GM12864 (cell line): ENCODE measurements at places on chromosomes 4 and X.

GRCh38 chrX:56284269-56284668 is 52.1 kb downstream of the KLF8 start:
- no peak for DNase-seq

DNA sequence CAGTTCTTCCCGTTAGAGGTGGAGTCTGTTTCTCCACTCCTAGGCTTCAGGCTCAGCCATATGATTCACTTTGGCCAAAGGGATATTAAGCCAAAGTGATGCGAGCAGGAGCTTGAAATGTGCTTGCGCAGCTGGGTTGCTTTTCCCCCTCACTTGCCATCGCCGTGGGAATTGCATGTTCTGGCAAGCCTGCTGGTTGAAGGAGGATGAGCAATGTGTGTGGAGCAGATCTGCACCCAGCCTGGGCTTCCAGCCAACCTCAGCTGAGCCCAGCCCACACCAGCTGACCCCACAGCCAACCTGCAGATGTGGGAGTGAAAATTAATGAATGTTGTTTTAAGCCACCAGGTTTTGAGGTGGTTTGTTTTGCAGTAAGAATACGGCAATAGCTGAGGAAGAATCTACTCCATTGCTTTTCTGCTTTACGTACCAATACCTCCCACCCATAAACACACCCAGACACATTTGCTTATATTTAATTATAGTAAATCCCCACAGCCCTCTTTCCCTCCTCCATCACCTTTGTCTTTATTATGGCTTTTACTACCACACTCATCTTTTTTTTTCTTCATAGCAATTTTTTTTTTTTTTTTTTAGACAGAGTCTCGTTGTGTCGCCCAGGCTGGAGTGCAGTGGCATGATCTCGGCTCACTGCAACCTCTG is 132.8 kb upstream of the FUNDC1 start:
- DNase-seq: no peak

DNA sequence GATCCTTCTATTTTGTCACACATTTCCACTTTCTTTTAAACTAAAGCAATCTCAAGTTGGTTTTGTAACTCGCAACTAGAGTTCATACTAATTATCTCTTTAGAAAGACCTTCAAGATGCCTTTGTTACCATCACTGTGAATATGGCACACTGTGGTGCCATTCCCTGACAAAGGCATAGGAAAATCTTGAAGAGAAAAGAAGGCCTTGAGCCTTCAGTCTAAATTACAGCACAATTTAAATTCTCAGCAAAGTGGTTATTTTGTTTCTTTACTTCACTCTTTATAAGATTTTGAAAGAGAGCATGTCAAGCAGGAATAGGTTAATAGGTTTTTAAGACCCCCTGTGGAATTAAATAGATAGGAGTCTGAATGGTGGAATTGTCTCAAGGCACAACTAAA is 89.0 kb upstream of the BANK1 start:
- no peak for DNase-seq

GRCh38 chrX:151153086-151153485 is 23.3 kb upstream of the GPR50 start:
- no peak for DNase-seq

DNA sequence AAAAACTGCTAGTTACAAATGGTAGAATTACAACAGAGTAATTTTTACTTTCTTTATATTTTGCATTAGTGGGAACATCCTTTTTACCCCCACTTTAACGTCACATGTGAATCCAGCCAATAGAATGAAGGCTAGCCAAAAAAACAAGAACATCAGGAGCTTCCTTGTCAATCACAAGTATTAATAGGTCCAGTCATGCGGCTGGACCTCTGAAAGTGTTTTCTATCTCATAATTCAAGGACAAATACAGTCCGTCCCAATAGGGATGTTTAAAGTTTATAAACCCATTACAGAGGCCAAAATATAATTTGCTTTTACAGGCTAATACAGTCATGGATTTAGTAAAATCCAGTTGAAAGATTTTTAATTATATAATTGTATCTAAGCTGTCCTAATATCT is 110.7 kb downstream of the APBB2 start:
- DNase-seq: no peak

DNA sequence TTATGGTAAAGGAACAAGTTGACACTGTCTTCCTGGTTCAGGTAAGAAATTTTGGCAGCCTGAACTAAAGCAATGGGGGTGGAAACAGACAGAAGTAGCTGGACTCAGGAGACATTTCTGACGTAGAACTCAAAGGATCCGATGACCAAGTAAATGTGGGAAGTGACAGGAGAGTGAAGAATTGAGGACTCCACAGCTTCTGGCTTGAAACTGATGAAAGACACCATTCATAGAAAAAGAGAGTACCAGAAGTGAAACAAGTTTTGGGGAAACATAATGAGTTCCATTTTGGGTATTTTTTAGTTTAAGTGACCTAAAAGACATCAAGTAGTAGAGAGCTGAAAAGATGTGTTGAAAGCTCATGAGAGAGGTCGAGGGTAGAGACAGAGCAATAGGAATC is 5.7 kb downstream of the FAM120C start:
- no peak for DNase-seq

- no peak for DNase-seq
These were observed 31.0 kb downstream of the NSG1 start for GRCh38 chr4:4417886-4418285.

DNA sequence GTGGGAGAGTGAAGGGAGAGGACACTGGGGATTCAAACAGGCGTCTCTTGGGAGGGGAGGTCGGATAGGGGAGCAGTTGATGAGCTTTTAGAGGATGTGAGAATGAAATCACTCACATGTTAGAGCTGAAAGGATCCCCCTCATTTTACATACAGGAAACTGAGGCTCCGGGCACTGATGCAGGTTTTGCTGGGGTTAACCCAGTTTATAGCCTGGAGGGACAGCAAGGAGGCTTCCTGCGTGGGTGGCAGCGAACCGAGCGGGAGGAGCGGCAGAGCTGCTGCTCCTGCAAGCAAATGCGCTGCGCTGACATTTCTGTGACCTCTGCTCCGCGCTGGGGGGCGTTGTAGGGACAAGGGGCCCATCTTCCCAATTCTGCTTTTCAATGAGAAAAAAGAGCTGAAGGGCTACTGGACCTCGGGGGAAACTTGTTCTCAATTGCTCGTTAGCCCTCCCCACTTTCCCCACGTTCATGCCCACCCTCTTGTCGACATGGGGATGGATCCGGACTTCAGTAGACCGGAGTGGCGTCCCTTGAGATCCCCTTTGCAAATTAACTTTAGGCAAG is 1.2 kb upstream of the NEUROG2 start:
- DNase-seq: peak; percentile 68

DNA sequence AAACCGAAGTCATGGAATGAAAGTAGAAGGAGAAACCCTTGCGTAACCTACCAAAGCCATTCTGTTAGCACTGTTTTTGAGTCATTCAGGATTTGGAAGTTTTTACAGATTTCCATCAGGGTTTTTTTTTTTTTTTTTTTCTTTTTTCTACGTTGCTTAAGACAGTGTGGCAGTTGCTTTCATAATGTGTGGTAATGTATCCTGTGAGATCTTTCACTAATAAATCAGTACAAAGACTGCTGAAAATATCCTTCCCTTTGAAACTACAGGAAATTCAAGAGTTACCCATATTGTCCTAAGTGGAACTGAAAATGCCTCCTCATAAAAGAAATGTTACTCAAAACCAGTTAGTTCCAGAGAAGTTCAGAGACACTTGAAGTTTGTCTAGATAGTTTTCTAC is 137.8 kb downstream of the RAPGEF2 start:
- DNase-seq: no peak

DNA sequence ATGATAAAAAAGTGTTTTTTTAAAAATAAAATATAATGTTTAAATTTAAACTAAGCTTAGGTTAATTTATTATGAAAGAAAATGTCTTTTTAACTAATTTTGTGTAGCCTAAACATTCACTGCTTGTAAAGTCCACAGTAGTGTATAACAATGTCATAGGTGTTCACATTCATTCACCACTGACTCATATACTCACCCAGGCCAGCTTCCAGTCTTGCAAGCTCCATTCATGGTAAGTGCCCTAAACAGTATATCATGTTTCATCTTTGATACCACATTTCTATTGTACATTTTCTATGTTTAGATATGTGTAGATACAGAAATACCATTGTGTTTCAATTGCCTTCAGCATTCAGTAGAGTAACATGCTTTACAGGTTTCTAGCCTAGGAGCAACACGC is 530.3 kb downstream of the EPHA5 start:
- DNase-seq: no peak

DNA sequence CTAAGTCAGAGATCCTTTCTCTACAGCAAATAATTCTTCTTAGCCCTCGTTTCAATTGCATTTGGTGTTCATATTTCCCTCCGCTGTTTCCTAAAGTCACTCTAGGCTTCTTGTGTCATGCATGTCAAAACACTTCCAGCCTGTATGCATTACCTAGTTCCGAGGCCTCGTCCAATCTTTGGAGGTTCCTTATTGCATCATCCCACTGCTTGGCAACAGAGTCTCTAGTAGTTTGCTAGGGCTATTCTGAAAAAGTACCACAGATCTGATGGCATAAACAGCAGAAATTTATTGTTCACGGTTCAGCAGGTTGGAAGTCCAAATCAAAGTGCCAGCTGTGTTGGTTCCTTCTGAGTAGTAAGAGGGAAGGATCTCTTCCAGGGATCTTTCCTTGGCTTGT is 5.9 kb downstream of the H2BW2 start:
- DNase-seq: no peak

DNA sequence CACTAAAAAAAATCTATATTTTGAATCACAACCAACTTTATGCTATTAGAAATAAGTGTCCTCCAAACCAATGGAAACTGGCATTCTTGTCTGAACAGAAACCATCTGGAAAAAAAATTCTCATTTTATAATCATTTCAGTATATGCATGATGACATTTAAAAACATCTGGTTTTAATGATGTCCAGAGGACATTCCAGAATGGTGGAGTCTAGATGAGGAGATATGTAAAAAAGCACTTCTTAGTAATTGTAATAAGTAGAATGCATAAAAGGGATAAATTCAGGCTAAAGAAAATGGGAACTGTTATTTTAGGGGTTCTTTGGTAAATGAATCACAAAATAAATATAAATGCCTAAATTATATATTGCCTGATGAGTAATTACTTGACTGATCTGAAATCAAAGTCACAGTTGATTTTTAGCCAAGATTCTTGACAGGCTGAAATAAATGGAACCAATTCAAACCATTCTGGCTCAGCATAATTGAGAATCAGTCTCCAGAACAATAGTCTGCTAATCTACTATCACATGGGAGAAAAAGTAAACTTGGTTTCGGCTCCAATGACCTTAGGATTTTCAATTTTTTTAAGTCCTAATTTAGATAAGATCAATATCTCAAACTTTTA is 636.6 kb downstream of the FAT4 start:
- no peak for DNase-seq

DNA sequence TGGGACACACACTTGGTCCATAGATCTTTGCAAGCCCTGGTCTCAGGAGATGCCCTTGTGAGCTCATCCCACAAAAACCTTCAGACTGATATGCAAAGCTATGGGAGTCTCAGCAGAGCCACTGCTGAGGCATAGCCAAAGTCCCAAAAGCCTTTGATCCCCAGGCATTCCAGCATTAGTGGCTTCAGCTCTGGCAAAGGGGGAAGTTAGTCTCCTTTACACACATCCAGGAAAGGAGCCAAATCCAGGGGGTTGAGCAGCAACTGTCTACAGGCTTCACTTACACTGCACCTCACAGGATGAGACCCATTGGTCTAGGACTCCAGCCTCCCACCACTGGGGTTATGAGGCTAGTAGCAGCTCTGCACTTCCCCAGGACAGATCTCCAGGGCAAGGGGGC is 14.0 kb downstream of the PF4 start:
- DNase-seq: no peak

GRCh38 chr4:19309378-19309777 is 942.3 kb upstream of the SLIT2 start:
- no peak for DNase-seq

DNA sequence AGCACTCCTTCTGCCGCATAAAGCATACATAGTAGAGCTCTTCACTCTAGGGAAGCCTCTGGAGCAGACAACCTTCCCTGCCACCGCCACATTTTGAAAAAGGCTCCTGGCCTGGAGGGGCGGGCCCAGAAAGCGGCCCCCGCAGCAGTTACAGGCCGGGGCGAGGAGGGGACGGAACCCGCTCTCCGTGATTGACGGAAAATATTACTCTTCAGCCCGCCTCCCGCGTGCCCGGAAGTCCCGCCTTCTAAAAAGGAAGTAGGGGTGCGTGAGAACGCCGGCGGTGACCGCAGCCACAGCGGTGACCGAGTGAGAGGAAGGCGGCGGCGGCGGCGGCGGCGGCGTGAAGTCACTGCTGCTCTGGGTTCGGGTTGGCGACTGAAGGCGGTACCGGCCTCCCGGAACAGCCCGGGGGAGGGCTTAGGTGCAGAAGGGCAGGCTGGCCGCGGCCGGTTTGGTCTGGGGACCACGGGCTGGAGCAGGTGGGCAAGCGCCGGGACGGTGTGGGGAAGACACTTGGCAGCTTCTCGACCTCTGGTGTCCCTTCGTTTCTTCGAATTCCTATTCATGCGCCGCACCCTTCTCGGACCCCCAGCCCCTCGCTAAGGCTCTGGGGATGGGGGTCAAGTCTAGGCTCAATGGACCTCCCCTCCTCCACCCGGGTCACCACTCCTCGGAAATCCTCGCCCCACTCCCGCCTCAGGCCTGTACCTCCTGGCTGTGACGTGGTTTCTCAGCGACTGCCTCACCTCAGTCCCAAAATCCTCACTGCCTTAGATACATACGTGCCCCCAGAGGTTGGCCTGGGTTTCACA is at the start of gene HCCS:
TSS of gene HCCS (plus strand) at position 296 of the 815 bp plus-strand sequence. CDS start 729 bp downstream, outside the sequence.
- DNase-seq: peak; percentile 52
